ENCODE measurements at places on chromosomes 1 and 21.

GRCh38 chr1:154479764-154480421 is 22.1 kb upstream of the TDRD10 start:
- peak; percentile 27 for DNase-seq

GRCh38 chr1:112006416-112007025 is 17.1 kb upstream of the KCND3 start:
- no peak for DNase-seq

DNA sequence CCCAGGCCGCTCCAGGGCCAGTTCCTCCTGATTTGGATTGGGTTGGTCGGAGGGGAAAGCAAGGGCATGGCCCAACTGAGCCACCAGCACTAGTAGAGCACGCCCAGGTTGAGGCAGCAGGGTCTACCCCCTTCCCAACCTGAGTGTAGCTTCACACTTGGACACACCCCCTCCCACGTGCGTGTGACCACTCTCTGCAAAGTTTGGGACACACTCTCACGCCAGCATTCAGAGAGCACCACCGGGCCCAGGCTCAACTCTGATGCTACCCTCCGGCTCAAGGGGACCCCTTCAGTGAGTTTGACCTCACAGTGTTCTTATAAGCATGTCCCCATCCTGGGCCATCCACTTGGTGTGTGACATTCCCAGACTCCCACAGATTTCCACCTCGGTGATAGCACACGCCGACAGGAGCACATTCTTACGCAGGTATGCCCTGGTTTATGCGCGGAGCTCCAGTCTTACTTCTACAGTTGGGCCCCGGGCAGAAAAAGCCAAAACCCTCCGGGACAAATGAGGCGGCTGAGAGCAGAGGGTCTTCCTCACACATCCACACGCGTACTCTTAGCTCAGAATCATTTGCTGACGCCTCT is 3.0 kb upstream of the DMRTA2 start:
- no peak for DNase-seq

GRCh38 chr1:18999359-18999758 is 42.9 kb upstream of the IFFO2 start:
- DNase-seq, result no peak

DNA sequence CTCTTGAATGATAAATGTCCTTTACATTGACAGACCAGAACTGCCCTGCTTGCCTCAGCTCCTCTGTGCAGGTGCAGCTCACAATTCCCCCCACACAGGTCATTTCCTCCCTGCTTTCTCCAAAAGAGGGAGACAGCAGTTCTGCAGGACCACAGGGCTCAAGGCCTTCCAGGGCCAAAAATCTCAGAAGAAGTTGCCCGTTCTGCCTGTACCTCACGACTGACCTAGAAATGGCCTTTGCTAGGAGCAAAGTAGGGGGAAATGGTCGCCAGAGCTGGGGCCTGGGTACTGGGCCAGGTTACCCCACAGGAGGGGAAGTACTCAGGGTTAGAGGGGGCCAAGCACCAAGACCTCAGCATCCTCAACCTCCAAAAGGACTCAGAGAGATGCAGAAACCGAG is 11.1 kb downstream of the RNU1-2 start:
- DNase-seq, result no peak

DNA sequence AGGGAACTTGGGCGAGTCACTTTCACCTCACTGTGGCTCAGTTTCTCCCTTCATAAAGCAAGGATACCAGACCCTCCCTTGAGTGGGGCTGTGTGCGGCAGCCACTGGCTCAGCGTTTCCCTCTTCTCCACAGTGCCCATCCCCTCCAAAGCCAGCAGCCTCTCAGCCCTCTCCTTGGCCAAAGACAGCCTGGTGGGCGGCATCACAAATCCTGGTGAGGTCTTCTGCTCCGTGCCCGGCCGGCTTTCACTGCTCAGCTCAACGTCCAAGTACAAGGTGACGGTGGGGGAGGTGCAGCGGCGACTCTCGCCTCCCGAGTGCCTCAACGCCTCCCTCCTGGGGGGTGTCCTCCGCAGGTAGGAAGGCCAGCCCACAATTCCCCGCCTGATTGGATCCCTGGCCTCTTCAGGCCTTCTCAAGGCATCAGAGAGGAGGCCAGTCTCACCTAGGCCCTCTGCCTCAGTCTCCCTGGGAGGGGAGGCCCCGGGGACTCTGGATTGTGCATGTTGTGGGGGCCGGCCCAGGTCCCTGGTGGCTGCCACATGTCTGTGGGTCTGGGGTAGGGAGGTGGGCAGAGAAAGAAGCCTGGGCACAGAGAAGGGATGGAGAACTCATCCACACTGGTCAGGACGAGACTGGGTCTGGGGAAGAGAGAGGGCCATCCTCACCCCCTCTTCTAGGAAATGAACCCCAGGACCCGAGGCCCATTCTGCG is 15.2 kb downstream of the TFAP2E start:
- DNase-seq, result no peak

DNA sequence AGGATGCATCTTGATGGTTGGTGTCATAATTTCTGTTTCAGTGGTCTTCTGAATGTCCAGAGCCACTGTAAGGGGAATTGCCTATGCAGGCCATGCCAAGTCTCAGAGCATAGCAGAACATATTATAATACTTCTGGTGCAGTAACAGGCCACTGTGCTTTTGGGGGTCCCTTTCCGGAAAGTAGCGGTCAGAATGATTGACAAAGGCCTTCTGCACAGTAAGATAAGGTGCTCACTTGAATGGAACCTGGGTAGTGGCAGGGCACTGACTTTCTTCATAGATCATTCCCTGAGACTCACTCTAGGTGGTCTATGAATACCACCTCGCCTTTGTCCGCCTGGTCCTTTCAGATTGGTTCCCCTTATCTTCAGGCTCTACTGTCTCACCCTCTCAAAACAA is 28.9 kb downstream of the RWDD3 start:
- no peak for DNase-seq

DNA sequence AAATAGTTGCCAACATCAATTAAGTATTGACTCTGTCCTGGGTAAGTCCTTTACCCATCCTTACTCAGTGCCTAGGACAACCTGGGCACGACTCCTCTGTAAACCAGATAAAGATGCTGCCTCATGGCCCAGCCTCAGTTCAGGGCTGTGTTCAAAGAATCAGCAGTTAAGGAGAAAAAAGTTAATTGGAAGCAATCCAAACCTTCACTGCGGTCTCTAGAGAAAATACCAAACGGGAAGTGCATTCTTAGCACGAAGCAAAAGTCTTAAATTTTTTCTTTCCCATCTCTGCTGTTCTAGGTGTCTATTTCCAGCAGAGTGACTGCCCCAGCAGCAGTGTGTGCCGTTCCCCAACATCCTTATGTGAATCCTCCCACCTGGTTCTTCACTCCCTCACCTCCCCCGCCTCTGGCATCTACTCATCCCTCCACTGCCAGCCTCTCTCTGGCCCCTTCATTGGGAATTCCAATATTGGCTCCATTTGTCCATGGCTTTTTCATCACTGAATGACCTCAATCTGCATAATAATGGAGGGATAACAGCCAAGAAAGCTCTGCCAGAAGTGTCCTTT is 23.2 kb downstream of the KANK4 start:
- no peak for DNase-seq

GRCh38 chr21:27572696-27573095 is 605.8 kb upstream of the ADAMTS5 start:
- DNase-seq, result no peak

DNA sequence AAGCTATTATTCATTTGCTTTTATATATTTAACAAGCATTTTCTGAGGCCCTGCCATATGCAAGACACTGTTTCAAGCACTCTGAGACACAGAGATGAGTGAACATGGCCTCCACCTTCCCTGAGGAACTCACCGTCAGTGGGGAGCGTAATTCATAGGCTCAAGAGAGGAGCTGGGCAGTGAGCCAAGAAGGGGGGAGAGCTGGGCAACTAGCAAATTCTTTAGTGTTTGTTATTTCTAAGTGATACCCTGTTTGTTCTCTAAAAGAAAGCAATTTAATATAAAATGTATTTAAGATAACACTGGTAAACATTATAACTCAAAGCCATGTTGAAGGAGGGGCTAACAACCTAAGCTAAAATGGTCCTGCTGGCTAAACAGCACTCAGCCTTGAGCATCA is 119.2 kb upstream of the NGF start:
- no peak for DNase-seq

GRCh38 chr1:207888652-207889051 is 22.3 kb downstream of the CD34 start:
- DNase-seq, result no peak

GRCh38 chr1:81379430-81379829 is 421.3 kb upstream of the ADGRL2 start:
- DNase-seq, result no peak

GRCh38 chr1:226870401-226871279 is at the start of gene PSEN2:
Gene PSEN2, plus strand, starts transcription at chr1:226870616. Its CDS starts 11,292 bp downstream, at chr1:226881908.
- peak; percentile 34 for DNase-seq

DNA sequence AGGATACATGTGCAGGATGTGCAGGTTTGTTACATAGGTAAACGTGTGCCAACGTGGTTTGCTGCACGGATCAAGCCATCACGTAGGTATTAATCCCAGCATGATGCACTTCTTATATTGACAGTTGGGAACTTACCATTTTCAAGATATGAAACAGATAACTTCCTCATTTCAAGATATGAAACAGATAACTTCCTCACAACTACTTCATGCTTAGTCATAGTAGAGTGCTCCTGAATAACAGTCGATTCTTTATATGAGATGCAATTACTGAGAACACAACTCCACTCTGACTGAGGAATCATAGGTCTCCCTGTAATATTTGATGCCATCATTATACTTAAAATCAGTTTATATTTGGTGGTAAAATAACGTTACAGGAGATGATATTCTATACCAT is 1124.3 kb downstream of the AMY1C start:
- no peak for DNase-seq

DNA sequence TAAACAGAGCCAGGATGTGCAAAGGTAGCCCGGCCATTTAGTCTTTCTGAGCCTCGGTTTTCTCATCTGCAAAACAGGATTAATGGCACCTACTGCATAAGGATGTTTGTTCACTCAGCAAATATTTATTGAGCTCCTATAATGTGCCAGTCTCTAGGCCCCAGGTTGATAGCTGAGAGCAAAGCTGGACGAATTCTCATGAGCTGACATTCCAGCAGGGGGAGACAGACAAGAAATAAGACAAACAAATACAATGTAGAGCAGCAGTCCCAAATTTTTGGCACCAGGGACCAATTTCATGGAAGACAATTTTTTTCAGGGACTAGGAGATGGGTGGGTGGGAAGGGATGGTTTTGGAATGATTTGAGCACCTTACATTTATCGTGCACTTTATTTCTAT is 74.3 kb upstream of the PAX7 start:
- no peak for DNase-seq

Measured in stimulated activated CD8-positive, alpha-beta memory T cell treated with anti-CD3 and anti-CD28 coated beads, Interleukin-7, amount 100 ng/mL, for 1 hour (primary cell).